Anterior cingulate cortex (tissue), 58 donors: ENCODE measurements at places on chromosomes 5 and 9.

DNA sequence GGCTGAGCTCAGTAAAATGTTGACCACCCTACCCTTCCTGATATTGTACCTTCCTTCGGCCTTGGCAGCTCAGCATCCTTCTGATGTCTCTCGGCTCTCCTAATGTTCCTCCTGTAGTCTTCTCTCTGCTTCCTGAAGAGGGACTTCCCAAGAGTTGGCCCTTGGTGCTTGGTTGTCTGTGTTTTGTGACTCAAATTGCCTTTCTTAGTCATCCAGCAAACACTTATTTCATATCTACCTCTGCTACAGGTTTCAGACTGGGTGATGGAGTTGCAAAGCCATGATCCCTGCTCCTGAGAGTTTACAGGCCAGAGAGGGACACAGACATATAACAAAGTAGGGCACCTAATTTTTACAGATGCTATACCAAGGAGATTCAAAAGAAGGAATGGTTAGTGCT is 70.1 kb downstream of the SV2C start:
- no peak for DNase-seq

GRCh38 chr9:81540142-81540710 is 149.1 kb downstream of the TLE1 start:
- no peak for DNase-seq

DNA sequence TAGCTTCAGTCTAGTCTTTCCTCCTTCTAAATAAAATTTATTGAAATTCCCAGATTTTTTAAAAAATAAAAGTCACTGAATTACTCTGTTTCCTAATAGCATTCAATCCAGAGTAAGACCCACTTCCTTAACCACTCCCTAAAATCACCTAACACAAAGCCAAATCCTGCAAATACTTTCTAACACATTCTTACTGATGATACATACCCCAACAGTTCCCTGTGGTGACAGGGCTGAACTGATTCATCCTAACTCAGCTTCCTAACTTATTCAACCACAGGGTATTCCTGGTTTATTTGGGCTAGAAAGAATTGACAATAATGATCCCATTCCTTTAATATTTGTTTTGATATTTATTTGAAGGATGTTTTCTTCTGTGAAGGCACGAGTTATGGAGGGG is 40.7 kb upstream of the ZNF300 start:
- no peak for DNase-seq

DNA sequence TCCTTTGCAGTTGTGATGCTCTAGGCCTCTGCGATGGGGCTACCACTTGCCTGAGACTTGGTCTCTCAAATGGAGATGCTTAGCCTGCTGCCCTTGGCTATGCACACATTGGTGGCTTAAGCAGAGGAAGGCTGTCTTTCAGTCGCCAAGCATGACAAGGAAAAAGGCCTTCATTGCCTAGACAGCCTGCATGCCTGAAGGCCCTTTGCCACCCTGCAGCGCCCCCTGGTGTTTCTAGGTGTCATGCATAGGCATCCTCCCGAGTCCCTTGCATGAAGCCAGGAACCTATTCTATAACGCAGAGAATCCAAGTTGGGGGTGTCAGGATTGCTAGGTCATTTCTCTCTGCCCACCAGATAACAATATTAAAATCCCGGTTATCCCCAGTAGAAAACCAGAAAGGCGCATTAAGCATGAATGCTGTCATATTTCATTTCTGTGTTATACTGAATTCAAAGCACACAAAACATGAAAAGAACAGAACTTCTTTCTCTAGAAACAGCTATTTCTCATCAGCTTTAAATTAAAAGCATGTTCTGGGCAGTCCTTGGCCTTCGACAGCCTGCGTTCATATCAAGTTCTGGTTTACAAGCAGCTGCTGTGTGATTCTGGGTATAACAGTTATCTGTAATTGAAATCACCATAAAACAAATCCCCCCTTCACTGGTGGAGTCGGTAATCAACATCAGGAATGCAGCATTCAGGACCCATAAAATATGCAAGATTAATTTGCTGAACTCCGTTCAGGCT is 59.7 kb upstream of the TRPC7 start:
- peak; percentile 27 for DNase-seq

DNA sequence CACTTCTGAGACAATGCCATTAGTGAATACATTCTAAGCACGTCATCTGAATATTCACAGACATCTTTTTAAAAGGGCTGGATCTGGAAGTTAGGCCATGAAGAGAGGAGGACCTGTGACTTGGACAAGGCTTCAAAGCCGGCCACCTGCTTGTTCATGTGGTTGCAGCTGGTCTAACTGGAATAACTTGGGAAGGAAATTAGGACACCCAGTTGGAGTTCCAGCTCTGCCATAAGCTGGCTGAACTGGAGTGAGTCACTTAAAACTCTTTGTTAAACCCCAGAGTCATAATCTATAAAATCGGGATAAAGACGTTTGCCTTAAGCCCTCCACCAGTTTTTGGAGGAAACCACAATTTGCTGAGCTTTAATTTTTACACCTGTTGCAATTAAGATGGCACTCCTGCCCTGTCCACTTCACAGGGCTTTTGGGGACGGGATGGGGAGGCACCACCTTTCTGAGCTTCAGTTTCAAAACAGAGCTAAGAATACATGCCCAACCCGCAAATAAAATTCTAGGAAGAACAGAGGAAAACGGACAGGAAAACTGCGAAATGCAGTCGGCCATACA is 536 bp upstream of the STX17 start:
- DNase-seq = no peak

DNA sequence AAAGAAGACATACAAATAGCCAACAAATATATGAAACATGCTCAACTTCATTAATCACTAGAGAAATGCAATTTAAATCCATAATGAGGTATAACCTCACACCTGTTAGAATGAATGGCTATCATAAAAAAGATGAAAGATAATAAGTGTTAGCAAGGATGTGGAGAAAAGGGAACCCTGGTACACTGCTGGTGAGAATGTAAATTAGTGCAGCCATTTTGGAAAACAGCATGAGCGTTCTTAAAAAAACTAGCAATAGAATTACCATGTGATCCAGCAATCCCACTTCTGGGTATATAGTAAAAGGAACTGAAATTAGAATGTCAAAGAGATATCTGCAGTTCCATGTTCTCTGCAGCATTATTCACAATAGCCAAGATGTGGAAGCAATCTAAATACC is 64.2 kb upstream of the CEP78 start:
- no peak for DNase-seq

DNA sequence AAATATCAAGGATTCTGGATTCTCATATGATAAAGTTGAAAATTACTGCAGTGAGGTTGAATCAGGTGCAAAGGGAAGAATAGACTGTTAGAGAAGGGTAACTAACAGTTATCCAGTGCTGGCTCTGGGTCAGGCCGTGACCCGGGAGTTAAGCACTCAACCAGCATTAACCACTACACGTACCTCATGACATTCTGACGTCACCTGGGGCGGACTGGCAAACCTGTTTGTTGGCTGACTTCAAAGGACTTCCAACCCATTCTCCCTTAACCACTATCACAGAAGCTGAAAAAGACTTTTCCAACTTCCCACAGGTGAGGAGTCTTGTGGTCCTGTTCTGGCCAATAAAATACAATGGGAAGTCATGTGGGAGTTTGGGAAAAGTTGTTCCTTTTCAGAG is 268.9 kb downstream of the ENC1 start:
- DNase-seq = no peak

GRCh38 chr5:132176987-132177386 is 50.7 kb downstream of the P4HA2 start:
- DNase-seq = no peak

GRCh38 chr5:167671176-167671575 is 620.3 kb upstream of the WWC1 start:
- DNase-seq = no peak

- DNase-seq = no peak
These were observed 104.0 kb downstream of the COL23A1 start for GRCh38 chr5:178486239-178486641.

DNA sequence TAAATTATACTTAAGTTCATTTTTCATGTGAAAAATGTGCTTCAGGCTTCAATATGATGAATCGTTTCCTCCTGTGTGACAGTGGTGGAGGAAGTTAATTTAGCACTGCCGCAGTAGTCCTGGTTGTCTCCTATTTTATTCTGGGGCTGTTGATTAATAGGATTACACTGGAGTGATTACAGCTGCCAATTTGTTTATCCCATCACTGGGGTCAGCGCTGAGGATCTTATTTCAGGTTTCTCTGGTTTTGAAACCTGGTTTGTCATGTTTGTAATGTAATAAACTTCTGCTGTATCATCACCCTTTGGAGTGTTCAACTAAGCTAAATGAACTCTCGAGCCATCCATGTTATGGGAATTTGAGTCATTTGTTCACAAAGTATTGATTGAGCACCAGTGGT is 241.7 kb upstream of the KCNN2 start:
- DNase-seq = no peak

GRCh38 chr5:32261198-32261597 is 51.5 kb downstream of the MTMR12 start:
- no peak for DNase-seq

DNA sequence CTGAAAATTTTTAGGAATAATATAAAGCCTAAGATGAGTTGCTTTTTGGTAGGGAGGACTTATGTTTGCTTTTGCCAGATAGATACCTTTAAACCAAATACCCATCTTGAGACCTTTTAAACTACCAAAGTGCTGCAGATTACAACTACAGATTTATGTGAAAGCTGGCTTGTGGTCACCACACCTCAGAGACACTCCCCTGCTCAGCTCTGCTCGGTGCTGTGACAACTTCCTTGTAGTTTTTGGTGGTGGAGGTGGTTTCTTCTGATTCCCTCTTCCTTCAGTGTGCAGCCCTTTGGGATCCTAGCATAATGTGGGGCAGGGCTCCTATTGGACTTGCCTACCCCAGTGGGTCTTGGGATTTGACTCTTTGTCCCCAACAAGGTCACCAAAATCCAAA is 29.2 kb downstream of the GARNL3 start:
- DNase-seq = no peak

- DNase-seq = no peak
These were observed 761 bp downstream of the CCT5 start for GRCh38 chr5:10250806-10251276.

- DNase-seq = no peak
These were observed 9.5 kb downstream of the MTRR start for GRCh38 chr5:7878381-7878873.

DNA sequence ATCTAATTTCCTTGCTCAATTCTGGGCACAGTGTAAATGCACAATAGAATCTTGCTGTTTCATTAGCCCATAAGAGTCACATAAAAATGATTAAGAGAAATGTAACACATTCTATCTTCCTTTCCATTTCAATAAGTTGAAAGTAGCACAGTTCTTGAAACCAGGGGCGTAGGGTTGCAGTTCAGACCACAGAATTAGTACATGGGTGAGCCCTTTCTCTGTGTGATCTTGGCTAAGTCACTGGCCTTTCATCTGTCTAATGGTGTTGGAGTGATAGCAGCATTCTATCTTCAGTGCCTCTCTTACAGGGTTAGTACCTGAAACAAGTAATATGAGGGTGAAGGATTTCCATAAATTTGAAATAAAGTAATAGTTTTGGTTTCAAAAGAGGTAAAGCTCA is 445.3 kb upstream of the ZNF462 start:
- DNase-seq = no peak

DNA sequence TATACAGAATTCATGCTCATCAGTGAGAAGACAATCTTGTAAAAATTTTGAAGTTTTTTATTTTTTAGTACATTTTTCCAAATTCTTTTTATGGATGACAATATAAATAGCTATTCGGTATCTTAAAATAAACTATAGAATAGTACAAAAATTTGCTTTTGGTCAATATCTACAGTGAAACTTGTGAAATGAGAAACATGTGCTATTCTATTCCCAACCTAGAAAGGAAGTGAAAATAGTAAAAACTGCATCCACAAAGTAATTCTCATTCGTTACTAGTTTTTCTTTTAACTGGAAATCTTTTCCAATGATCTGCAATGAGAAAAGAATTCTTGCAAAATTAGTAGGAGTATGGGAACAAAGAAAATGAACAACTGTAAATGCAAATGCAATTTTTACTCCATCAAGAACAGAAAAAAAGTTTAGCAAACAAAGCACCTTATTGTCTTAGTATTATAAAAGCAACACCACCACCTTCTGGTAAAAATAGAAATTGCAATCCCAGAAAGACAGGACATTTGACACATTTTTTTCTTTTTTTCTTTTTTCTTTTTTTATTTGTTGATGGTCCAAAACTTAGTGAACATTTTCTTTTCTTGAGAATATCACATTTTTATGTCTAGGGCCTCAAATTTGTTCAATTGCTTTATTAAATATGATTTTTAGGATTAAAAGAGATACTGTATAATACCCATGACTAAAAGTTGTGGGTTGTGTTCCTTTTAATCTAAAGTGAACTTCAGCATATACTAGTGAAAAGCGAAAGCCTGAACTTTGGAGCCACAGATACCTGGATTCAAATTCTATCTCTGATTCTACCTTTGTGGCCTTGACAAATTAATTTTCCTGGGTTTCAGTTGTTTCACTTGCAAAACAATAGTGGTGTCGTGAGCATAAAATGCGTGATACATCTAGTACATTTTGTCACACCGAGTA is 72.3 kb downstream of the SLCO4C1 start:
- no peak for DNase-seq

DNA sequence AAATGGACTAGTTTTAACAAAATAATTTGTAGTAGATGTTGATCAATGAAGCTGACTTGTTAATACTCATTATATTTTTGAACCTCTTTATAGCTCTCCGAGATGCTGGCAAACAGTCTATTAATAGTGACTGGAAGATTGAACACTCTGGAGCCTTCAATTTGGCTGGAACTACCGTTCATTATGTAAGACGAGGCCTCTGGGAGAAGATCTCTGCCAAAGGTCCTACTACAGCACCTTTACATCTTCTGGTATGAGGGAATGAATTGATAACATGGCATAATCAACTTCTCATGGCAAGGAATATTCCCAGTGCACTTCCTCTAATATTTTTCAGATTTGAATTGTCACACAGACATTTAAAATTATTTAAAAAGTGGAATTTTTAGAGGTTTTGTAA is 68.2 kb upstream of the MINAR2 start:
- DNase-seq = no peak

DNA sequence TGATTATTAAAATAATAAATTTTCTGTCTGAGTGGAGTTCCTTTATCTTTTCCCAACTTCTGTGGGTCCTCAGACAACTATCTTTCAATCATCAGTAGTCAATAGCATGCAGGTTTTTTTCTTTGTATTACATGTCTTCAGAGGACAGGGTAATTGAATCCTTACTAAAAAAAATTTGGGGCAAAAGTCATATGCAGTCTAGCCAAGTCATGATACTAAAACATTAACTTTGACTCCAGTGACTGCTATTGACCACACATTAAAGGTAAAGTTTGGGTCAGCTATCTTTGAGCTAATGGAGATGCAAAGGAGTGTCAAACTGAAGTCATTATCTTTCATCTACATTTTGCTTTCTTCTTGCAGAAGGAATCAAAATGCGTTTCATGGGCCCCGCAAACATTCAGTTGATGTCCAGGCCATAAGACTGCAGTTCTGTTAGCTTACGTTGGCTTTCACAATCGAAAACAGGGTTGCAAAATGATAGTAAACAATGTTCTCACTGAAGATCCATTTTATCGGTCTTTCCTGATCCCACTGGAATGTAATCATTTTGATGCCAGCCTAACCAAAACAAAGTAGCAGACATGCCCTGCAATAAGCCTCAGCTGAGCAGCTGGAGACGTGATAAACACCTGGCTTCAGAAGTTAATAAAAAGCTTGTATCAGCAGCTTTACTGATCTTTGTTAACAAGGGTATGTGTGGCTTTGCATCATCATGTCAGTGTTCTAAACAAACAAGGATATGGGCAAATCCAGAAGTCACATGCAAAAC is 186.1 kb upstream of the PRLR start:
- DNase-seq = no peak

- DNase-seq = no peak
These were observed 4.6 kb downstream of the CSF1R start for GRCh38 chr5:150081541-150082283.

- no peak for DNase-seq
These were observed 161.1 kb downstream of the CSNK1G3 start for GRCh38 chr5:123673107-123673506.
